ENCODE measurements at places on chromosomes 3 and 15.

GRCh38 chr3:126550488-126551051 lies 8.2 kb downstream of the C3orf22 start:
- no peak for DNase-seq

DNA sequence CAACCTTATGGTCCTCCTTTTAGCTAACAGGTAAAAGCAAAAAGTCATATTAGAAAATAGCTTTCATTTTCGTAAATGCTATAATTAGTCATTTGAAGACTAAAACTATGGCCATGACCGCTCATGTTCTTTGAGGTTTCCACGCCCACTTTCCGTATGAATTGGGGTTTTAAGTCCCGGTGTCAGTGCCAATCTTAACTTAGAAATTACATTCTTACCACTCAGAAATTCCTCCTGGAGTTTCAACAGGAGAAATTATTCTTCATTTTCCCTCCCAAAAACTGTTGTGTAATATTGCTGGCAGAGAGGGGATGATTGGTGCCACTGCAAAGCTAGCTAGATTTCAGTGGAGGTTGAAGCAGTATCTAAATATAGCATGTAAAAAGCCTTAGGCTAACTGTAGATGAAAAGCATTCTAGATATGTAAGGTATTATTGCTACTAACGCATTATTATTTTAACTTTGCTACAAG lies 71.0 kb upstream of the MDFIC2 start:
- DNase-seq = no peak

DNA sequence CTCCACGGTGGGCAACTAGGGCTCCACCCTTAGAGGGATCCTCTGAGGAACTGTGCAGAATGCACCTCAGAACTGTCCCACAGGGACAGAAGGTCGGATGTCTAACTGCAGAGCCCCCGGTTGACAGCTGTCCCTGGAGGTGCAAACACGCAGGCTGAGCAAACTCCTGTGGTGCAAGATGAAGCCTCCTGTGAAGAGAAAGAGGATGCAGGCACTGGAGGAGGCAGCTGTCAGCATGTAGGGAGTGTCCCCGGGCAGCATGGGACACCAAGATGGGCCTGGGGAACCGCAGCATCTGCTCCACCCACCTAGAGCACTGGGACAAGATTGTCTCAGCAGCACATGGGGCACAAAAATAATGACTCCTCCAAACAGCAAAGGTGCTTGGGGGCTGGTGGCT lies 258.9 kb downstream of the ABHD5 start:
- DNase-seq = no peak

DNA sequence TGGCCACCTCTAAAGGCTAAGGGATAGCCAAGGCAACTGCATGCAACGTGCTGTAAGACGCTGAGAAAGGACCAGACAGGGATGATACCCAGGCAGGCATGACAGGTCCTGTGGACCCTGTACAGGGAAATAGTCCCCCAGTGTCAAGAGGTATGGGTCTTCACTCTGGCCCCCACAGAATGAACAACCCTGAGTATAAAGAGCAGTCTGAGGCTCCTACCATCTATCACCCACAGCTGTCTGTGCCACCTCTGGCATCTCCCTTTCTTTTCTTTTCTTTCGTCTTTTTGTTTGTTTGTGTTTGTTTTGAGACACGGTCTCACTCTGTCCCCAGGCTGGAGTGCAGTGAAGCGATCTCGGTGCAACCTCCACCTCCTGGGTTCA lies 18.7 kb downstream of the SLC25A20 start:
- no peak for DNase-seq

DNA sequence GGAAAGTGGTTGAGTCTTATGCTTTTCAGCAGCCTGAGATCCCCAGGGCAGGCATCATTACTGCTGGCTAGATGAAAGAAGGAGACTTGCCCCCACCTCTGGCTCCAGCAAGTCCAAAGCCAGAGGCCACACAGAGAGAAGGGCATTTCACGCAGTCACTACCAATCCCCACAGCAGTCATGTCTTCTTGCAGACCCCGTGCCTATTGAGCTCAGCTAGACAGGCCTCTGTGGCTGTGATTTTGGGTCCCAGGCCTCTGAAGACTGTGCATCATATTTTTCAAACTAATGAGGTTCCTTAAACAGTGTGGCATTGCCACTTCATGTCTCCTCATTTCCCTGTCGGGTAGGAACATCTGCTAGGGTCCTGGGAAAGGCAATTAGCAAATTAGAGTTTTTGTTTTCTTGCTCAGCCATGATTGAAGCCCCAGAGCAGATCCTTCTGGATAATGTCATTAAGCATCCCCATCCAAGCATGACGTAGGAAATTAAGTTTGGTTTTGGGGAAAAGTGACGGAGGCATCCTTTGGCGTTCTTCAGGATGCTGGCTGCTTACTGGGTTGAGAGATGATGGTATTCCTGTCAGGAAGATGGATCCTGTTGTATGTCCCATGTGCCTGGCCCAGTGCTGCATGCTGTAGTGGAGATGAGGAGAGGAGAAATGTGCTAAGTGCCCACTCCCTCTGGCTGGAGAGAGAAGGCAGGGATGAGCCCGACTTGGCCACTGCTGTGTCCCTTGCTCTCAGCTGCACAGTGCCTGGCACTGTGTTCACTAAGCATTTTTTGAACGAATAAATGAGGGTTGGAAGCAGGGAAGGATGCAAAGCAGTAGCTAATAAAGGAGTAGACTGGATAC lies 7.0 kb downstream of the SPSB4 start:
- DNase-seq = no peak

- no peak for DNase-seq
These were observed 376.3 kb downstream of the PDCD6IP start for GRCh38 chr3:34174740-34175139.

- no peak for DNase-seq
These were observed 175.0 kb downstream of the UBE2E2 start for GRCh38 chr3:23377928-23378672.

- DNase-seq = no peak
These were observed 10.7 kb downstream of the CNTN6 start for GRCh38 chr3:1103525-1103924.

DNA sequence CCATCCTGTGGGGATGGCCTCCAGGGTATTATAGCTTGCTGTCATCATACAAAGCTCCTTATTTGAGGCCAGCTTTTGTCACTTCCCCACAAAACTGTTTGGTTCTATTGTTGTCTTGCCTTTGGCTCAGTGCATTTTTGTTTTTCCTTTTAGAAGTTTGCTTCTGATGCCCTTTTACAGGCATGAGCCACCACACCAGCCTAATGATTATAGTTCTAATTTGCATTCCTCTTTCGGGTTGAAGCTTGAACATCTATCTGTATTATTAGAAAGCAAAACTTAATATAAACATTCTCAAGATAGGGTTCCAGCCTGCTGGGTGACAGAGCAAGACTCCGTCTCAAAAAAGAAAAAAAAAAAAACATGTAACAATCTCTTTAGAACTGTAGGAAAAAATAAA lies 39.8 kb downstream of the SMARCC1 start:
- DNase-seq = no peak

- no peak for DNase-seq
These were observed 33.5 kb downstream of the KLF13 start for GRCh38 chr15:31360158-31360561.

DNA sequence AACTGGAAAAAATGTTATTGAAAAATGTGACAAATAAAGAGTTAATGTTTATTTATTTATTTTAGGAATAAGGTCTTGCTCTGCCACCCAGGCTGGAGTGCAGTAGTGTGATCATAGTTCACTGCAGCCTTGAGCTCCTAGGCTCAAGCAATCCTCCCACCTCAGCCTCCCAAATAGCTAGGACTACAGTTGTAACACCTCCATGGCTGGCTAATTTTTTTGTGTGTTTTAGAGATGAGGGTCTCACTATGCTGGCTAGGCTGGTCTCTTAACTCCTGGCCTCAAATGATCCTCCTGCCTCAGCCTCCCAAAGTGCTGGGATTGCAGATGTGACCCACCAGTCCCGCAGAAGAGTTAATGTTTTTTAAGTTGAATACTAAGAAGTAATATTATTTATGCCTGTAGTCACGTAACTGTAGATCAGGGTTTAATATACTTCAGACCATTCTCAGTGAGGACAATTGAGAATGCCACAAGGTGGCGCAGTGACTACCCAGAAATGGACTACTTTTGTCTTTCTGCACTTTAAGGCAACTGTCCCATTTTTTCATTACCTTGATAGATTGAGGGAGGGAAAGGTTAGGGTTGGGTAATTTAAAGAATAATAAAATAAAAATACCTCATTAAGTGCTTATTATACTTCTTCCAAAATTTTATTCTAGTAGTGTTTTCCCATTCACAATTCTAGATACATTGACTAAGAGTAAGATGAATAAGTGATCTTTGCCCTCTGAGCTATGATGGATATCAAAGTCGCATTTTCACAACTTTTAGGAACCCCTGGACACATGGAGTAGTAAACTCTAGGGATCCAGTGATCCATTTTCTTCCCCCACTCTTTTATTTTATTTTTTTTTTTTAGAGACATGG lies 6.0 kb downstream of the MUC13 start:
- peak; percentile 5 for DNase-seq

GRCh38 chr3:134377896-134378295 lies 3.6 kb upstream of the AMOTL2 start:
- no peak for DNase-seq

DNA sequence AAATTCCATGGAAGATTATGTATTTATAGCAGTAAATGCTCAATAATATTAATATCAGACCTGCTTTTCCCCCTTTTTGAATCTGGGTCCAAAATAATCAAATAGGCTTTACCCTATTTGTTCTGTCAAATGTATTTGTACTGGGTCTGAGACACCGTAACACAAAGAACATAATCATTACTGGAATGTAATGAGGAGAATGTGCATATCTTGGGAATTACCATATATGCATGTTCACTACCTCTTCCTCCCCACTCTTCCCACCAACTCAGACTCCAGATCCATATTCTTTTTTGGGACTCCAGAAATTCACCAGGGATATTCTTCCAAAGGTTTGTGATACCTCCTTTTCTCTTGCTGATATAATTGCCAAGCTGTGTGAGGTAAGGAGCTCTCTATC lies 237.1 kb downstream of the KCNMB2 start:
- DNase-seq = no peak

- DNase-seq = no peak
These were observed 3.3 kb upstream of the PSMD2 start for GRCh38 chr3:184295771-184296170.

- no peak for DNase-seq
These were observed 50.1 kb downstream of the HEG1 start for GRCh38 chr3:125005676-125006075.

DNA sequence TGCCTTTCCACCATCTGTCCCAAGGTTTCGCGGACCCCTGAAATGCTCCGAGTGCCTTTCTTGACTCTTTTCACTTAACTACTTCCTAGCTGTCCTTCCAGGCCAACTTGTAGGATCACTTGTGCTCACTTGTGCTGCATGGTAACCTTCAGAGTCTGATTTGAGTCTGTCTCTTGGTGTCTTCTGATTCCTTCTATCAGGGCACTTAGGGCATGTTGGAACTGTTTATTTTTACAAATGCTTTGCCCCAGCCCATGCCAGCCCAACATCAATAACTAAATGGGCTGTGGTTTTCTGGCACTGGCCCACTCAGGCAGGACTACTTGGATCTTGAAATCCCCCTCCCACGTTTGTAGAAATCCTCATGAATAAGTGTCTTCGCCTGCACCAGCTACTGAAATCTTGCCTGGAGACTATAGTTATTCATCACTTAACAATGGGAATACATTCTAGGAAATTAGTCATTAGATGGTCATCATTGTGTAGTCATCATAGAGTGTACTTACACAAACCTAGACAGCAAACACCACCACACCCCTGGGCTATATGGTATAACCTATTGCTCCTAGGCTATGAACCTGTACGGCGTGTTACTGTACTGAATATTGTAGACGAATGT lies 123.1 kb upstream of the STRIT1 start:
- no peak for DNase-seq

DNA sequence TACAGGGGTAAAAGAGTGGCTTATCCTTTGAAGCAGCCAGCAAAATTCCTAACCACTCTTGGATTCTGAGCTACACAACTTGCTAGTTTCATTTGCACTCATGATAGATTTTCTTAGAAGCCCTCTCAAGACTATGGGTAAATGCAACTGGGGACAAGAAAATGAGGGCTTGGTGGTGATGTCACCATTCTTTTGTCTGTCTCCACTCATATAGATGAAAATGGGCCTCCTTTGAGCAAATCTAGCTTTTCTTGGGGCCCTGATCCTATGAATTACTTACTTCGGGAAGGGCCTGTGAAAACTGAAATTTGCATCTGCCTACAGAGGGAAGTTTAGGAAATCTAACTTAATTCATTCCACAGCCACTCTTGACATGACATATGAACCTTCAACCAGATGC lies 486.3 kb downstream of the MAGI1 start:
- no peak for DNase-seq

DNA sequence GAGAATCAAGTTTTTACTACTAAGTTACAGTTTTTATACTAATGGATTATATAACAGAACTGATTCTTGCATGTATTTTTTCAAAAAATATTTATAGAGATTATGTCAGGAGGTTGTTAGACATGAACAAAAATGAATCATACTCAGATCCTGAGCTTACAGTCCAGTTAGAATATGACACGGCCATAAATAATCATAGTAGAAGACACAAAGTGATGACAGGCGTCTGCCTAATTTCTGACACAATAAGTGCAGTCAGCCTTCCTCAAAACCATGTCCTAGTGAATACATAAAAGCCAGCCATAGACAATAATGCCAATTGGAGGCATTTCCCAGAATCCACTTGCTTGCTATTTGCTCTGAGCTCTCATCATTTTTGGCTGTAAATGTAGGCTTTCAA lies 81.7 kb upstream of the POU1F1 start:
- DNase-seq = no peak

- no peak for DNase-seq
These were observed 7.7 kb upstream of the DIPK2A start for GRCh38 chr3:143963946-143964345.

- DNase-seq = no peak
These were observed 61.2 kb downstream of the TSC22D2 start for GRCh38 chr3:150469031-150469930.

DNA sequence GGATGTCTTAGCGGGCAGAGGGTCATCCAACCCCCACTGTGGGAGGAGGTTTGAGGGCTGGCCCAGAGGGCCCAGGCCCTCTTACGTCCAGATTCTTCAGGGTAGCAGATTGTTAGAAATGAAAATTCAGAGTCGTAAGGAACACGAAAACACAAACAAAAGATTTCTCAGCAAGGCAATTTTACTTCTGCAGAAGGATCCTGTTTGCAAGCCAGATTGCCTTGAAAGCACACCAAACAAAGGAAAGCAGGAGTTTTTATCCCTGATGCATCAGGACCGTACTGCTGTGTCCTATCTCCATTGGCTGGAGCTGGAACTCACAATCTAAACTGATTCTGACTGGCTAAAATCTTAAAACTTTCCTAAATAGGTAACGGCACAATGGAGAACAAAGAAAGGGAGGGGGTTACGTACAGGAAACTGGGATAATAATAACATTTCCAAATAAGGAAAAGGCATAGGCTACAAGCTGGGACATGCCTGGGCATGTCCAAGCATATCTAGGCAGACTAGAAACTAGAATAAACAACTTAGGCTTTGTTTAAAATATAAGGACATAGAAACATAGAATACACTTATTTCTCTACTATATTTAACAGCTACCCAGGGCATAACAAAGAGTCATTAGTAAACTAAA lies 97.3 kb upstream of the C2CD4B start:
- no peak for DNase-seq
